ENCODE measurements at places on chromosomes 7 and 10. TPM values are rescaled to one million over a fixed set of nuclear protein-coding genes. Genes with fewer than 3 reads are reported as not detected.

Gene NODAL
- total RNA-seq = not detected

Gene VPS50
- 23.3 TPM for total RNA-seq

Gene PRKAR1B
- 8.6 TPM for total RNA-seq

Gene CTTNBP2
- not detected for total RNA-seq

Gene PDE6C
- not detected for total RNA-seq

Gene SDK1
- total RNA-seq = not detected

DNA sequence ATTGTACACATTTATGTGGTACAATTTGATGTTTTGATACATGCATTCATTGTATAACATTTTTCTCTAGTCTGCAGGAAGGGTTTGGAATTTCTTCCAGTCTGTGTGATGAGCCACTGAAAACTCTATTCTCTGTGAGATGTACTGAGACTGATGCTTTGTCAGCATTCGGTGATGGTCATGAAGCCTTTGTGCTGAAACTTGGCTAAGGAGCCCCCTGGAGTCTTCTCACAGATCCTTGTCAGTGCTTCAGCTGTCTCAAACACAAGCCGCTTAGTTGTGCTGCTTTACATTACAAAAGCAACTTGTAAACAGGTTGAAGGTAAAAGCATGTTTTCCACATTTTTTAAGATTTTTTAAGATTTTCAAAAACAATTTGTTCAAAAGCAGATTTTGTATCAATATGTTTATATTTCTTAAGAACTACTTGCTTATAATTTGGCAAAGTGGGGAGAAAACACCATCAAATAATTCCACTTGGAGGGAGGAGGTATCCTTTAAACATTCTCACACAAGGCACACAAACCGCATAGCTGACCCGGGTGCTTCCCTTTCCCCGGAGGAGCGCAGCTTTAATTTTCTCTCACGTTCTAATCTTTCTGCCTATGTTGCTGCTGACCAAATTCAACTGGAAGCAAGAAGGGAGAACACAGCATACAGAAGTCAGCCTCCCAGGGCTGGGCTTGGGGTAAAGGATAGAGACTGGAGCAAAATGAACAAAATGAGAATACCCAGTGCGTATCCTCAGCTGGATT, 249.8 kb upstream of the VSTM2A start:
- H3K27me3 ChIP-seq = no peaks in the 10 kb centered on the region
- H3K4me3 ChIP-seq = no peak overlapping the region
- H3K27ac ChIP-seq = no peak overlapping the region

DNA sequence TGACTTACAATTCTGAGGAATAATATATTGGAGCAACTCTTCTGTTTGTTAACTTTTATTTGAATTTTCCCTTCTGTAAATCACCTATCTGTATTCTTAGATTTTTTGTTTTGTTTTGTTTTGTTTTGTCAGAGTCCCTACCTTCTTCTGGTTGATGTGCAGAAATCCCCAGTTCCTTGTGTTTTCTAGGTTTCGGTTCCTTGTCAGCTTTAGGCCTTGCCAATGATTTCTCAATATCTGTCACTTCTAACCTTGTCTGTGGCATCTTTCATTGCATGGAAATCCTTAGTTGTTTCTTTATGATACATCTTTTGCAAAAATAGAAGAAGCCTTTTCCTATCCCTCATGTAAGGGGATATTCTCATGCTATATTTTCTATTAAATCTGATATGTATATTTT, 21.7 kb upstream of the ST8SIA6 start:
- no peak overlapping the region for H3K4me3 ChIP-seq
- H3K27me3 ChIP-seq = 0 out of 2 replicates have a peak, but pooled peaks cover 25% of the 10 kb centered on the region
- no peaks in the 10 kb centered on the region for H3K36me3 ChIP-seq
- peaks cover 6% of the 10 kb centered on the region for H3K4me1 ChIP-seq
- no peak for DNase-seq
- H3K27ac ChIP-seq = no peak overlapping the region

- no peaks in the 10 kb centered on the region for H3K36me3 ChIP-seq
- H3K27me3 ChIP-seq = peaks cover 6% of the 10 kb centered on the region
- DNase-seq = no peak
- H3K4me3 ChIP-seq = no peak overlapping the region
- H3K4me1 ChIP-seq = no peaks in the 10 kb centered on the region
- no peak overlapping the region for H3K27ac ChIP-seq
Observed at GRCh38 chr10:98096316-98096715, 38.1 kb upstream of the R3HCC1L start.

DNA sequence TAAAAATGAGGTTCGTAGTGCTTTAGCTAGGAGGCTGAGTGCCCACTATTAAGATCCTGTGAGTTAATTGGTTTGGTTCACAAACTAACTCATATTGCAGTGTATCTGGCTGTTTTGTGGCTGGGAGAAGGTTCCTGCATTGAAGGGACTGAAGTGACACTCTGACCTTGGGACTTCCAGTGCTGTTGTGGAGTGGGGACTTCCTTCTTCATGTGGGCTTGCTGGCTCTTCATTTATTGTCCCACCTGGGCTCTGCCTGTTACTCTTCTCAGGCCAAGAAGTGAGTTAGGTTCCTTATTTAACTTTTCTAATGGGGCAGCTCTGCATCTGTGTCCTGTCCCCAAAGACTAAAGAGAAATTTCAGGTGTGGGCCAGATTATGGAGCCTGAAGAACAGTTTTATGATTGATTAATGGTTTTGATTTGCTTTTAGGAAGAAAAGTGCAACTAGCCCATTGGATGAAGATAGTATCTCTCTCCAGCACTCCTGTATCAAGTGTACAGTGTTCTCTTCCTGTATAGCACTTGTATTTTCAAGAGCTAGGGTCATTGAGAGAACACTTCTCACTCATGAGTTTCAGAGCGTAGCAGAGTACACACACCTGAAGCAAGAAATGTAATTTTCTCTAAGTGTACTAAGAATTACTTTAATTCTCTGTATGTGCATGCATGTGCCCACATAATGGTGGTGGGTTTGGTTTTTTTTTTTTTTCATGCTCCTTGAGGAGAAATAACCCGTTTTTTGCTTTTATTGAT, 54.8 kb downstream of the AUTS2 start:
- DNase-seq = no peak
- H3K27ac ChIP-seq = no peak overlapping the region
- no peaks in the 10 kb centered on the region for H3K27me3 ChIP-seq

- DNase-seq = no peak
- H3K4me3 ChIP-seq = no peak overlapping the region
- H3K36me3 ChIP-seq = no peaks in the 10 kb centered on the region
- H3K4me1 ChIP-seq = peaks cover 7% of the 10 kb centered on the region
- no peaks in the 10 kb centered on the region for H3K27me3 ChIP-seq
Observed at GRCh38 chr7:56077681-56078080, 13.6 kb downstream of the SUMF2 start.

DNA sequence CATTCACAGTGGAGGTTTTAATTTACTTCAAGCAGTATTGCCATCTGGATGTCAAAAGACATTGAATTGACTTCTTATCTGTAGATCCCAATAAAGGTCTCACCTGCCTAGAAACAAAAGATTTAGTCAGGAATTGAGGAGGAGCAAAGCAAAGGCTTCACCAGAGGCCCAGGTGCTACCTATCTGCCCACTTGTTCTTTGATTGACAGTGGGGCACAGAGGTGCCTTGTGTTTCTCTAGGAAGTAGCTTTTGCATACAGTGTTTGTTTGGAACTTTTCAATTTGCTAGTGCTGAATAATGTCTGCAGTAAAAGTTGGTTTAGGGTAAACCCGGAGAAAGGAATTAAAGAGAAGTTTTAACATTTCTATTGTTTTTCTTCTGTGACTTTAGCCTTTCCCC, 40.4 kb downstream of the AUTS2 start:
- H3K4me1 ChIP-seq = no peaks in the 10 kb centered on the region
- no peaks in the 10 kb centered on the region for H3K27me3 ChIP-seq

- no peak within 1 kb of the TSS for H3K27ac ChIP-seq
- H3K4me1 ChIP-seq = no peaks in the 10 kb centered on the region
- no peaks in the 10 kb centered on the region for H3K27me3 ChIP-seq
- no peaks in the 10 kb centered on the region for H3K36me3 ChIP-seq
- DNase-seq = no peak
- H3K4me3 ChIP-seq = no peak within 1 kb of the TSS
Observed at GRCh38 chr7:150514748-150515222, at the start of gene GIMAP7. Gene GIMAP7, plus strand, starts transcription at chr7:150514872. Its CDS starts 5,103 bp downstream, at chr7:150519975.

GRCh38 chr7:145156834-145157233, 321.0 kb upstream of the TPK1 start:
- H3K4me3 ChIP-seq = no peak overlapping the region
- H3K27me3 ChIP-seq = no peaks in the 10 kb centered on the region
- H3K36me3 ChIP-seq = no peaks in the 10 kb centered on the region
- no peak for DNase-seq
- no peak overlapping the region for H3K27ac ChIP-seq

DNA sequence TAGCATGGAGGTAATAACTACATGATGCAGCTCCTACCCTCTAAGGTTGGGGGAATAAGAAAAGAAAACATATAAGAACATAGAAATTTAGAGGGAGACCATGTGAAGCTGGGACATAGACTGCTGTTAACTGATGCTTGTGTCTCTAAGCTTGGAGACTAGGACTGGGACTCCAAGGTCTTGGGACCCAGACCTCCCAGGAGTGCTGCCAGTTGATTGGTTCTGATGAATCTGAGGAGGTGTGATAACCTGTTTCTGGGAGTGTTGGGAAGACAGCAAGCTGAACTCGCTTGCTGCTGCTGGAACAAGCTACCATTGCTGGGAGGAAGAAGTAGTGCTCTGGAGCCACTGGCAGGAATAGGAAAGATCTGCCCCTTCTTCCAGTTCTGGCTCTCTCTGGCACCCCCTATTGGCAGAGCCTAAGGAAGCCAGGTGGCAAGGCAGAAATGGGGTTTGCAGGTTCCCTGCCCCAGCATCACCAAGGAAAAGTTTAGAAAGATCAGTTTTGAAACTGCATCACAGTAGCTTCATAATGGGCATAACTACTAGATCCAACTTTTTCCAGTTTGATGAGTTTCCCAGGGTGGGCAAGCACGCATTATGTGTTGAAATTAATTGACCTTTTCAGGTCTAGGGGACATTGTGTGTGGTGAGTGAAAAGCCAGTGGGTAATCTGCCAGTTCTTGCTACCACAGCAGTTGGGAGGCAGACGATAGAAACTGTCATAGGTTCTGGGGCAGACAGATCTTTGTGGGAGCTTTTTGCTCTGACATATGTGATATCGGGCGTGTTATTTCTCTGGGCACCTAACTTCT, 140.7 kb downstream of the SND1 start:
- peak overlapping the region; percentile 40 for H3K27ac ChIP-seq
- peak; percentile 35 for DNase-seq
- H3K36me3 ChIP-seq = no peaks in the 10 kb centered on the region
- H3K4me3 ChIP-seq = no peak overlapping the region
- H3K4me1 ChIP-seq = peaks cover 33% of the 10 kb centered on the region

DNA sequence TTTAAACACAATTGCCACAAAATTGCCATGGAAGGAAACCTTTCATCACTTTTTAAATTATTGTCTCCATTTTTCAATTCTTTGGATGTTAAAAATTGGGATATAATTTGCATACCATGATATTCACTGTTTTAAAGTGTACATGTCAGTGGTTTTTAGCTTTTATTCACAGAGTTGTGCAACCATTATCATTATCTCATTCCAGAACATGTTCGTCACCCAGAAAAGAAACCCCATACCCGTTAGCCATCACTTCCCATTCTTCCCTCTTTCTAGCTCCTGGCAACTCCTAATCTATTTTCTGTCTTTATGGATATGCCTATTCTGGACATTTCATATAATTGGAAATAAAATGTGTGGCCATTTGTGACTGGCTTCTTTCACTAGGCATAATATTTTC, 260.3 kb upstream of the FERD3L start:
- H3K36me3 ChIP-seq = no peaks in the 10 kb centered on the region
- H3K27ac ChIP-seq = peak overlapping the region; percentile 79
- no peaks in the 10 kb centered on the region for H3K27me3 ChIP-seq
- H3K4me1 ChIP-seq = peaks cover 25% of the 10 kb centered on the region
- peak; percentile 72 for DNase-seq
